ENCODE measurements at places on chromosomes 7 and 10.

- DNase-seq = no peak
Measured at GRCh38 chr10:1933215-1933614, 195.9 kb upstream of the ADARB2 start.

DNA sequence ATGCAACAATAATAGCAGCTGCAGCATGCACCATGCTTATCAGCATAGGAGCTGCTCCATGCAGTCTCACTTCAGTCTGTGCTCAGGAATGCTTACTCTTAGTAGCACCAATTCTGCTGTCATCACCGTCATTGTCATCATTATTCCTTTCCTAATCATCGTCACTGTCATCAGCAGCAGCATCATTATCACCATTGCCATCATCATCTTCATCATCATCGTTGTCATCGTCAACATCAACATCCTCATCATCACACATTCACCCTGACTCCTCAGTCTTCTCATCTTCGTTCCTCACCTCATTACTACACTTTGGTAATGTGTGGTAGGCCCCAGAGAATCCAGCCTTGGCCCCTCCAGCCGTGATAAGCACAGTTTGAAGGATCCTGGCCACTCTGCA is 545.0 kb downstream of the TNS3 start:
- no peak for DNase-seq

- no peak for DNase-seq
Measured at GRCh38 chr7:18393465-18394118, 102.0 kb upstream of the HDAC9 start.

GRCh38 chr10:115514895-115515294 is 421.7 kb downstream of the ATRNL1 start:
- DNase-seq = no peak

- no peak for DNase-seq
Measured at GRCh38 chr7:26815426-26815825, 49.0 kb downstream of the SKAP2 start.

- DNase-seq = no peak
Measured at GRCh38 chr10:49179699-49180443, 8.3 kb downstream of the TMEM273 start.

DNA sequence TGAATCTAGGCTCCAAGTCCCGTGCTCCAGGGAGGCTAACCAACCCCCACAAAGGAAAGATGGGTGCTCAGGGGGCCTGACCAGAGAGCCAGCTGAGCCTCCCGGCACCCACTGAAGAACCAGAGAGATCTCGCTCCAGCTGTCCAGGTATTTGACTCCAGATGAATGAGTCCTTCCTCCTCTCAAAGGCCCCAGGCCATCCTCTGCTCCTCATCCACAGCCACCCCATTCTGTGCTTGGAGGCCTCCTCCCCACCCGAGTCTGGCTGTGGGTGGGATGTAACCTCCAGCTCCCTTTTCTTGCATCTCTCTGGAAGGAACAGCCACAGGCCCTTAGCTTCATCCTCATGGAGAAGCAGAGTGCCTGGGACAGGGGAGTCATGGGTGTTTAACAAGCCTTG is 44.6 kb downstream of the VSTM4 start:
- DNase-seq = no peak

GRCh38 chr10:88062798-88063472 is 199.5 kb downstream of the PTEN start:
- DNase-seq = no peak

DNA sequence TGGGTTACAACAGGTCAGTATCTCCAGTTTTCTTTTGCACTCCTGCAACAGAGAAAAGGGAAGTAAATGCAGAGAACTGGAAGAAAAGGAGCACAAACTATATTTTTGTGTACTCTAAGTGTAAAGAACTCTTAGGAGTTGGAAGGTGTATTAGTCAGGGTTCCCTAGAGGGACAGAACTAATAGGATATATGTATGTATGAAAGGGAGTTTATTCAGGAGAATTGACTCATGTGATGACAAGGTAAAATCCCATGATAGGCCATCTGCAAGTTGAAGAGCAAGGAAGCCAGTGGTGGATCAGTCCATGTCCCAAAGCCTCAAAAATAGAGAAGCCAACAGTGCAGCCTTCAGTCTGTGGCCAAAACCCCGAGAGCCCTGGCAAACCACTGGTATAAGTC is 22.6 kb upstream of the RAB18 start:
- DNase-seq = no peak

DNA sequence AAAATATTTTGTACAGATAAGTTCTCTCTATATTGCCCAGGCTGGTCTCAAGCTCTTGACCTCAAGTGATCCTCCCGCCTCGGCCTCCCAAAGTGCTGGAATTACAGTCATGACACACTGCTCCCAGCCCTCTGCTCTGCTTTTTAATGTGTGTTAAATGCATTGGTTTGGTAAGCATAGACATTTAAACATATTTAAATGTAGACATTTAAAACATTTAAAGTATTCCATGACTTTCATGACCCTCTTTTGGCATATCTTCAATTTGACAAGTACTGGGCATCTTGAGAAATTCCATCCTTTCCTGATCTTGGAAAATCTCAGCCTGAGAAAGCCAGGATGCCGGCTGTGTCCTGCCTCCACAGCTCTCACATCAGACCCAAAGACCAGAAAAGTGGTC is 5.2 kb upstream of the SAR1A start:
- no peak for DNase-seq

GRCh38 chr10:119705434-119705831 is 20.4 kb upstream of the INPP5F start:
- no peak for DNase-seq

- no peak for DNase-seq
Measured at GRCh38 chr10:22723343-22723779, 9.0 kb upstream of the PIP4K2A start.
